Suppressor macrophage treated with lipopolysaccharide for 1 hour (primary cell): ENCODE measurements at places on chromosomes 12 and 14.

DNA sequence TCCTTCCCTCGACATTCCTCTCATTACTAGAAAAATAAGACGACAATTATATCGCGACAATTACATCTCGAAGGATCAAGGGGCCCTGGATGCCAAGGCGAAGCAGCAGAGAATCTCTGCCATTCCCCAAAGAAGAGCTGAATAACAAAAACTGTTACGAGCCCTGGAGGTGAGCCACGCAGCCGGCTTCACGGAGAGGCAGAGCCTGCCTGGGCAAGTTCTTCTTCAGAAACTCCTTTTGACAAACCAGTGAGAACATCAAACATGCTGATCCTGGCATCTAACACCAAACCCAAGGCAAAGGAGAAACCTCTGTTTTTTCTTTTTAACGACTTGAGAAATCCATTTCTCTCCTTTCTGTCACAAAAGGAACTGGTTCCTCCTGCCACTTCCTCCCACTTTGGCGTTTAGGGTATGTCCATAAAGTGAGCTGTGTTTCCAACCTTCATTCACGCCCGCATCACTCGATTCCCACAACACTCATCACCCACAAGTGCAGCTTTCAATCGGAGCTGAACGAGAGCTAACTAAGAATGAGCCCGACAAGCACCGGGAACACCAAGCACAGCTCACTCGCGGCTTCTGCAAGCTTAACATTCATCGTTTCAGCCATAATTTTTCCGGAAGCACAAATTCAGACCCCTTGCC lies 21.5 kb downstream of the CCDC88C start:
- DNase-seq = peak; percentile 73

- no peak for DNase-seq
These were observed 321.5 kb downstream of the TMEM117 start for GRCh38 chr12:44157359-44157758.

- DNase-seq = no peak
These were observed 12.9 kb downstream of the P2RX4 start for GRCh38 chr12:121222847-121223246.

- DNase-seq = peak; percentile 51
These were observed 111.0 kb downstream of the SLC25A47 start for GRCh38 chr14:100434033-100434601.

GRCh38 chr12:76464631-76465166 lies 94.9 kb downstream of the OSBPL8 start:
- no peak for DNase-seq

DNA sequence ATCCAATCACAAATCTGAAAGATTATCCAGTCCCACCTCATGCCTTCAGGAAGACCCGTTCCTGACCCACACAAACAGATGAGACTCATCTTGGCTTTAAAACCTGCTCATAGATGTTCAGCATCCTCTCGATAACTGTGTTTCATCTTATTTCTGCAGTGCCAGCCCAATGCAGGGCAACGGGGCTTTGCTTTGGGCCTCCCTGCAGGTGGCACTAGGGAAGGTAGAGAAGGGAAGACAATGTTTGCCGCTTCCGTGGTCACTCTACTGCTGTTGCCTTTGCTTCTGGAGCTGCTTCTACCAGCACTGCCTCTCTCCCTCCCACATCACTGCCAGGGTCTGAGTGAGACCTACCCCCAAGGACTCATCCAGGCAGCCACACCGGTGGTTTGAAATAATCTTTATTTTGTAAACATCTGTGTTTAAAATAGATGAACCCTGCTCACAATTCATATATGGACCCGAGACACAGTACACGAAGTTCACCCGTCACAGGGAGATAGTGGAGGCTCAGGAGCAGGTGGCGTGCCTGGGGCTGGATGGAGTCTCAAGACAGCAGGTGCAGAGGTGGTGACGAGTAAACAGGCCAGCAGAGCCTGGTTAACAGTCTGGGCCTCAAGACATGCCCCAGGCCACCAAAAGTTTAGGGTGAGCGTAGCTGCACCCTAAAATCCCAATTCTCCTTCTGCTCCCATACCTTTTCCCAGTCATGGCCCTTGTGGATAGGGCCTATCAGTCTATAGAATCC lies 3.1 kb upstream of the GPX2 start:
- DNase-seq = no peak

DNA sequence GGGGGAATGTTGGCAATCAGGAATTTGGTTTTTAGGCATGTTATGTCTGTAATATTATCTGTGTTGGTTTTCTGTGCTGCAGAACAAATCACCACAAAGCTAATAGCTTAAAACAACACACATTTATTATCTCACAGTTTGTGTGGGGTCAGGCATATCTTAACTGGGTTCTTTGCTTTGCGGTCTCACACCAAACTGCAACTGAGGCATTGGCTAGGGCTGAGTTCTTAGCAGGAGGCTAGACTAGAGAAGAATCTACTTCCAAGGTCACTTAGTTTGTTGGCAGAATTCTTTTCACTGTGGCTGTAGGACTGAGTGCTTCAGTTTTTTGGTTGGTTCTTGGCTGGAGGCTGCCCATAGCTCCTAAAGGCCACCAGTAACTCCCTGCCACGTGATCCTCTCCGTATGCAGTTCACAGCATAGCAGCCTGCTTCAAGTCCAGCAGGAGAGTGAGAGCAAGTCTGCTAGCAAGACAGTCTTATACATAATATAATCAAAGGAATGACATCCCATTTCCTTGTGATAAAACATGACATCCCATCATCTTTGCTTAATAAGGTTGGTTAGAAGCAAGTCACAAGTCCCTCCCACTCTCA lies 21.6 kb downstream of the ATF1 start:
- no peak for DNase-seq

DNA sequence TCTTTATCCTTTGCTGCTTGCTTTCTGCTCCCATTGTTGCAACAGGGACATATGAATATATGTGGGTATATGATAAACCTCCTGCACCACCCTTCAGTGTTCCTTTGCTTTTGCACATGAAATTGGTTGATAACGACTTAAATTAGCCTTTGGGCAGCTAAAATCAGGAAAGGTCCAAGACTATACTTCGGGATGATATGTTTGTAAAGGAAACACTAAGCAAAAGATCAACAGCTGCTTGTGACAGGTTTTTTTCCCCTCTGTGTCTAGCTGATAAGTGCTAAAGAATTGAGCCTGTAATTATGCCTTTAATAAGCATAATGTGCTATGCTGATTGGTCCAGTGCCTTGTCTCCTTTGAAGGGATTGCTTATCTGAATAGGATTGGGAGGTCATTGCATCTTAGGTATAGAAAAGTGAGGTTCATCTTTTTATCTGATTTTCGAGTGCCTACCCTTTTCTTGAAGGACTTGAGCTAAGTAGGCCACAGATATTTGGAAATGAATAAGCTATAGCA lies 59.4 kb downstream of the PPHLN1 start:
- DNase-seq = no peak

- no peak for DNase-seq
These were observed 59.5 kb upstream of the CAPRIN2 start for GRCh38 chr12:30814295-30814655.

GRCh38 chr14:60655898-60656685 lies 6.8 kb upstream of the SIX1 start:
- DNase-seq = no peak
